Stimulated activated CD8-positive, alpha-beta memory T cell treated with anti-CD3 and anti-CD28 coated beads, Interleukin-15, amount 100 ng/mL, for 24 hours (primary cell): ENCODE measurements at places on chromosomes 4 and X.

DNA sequence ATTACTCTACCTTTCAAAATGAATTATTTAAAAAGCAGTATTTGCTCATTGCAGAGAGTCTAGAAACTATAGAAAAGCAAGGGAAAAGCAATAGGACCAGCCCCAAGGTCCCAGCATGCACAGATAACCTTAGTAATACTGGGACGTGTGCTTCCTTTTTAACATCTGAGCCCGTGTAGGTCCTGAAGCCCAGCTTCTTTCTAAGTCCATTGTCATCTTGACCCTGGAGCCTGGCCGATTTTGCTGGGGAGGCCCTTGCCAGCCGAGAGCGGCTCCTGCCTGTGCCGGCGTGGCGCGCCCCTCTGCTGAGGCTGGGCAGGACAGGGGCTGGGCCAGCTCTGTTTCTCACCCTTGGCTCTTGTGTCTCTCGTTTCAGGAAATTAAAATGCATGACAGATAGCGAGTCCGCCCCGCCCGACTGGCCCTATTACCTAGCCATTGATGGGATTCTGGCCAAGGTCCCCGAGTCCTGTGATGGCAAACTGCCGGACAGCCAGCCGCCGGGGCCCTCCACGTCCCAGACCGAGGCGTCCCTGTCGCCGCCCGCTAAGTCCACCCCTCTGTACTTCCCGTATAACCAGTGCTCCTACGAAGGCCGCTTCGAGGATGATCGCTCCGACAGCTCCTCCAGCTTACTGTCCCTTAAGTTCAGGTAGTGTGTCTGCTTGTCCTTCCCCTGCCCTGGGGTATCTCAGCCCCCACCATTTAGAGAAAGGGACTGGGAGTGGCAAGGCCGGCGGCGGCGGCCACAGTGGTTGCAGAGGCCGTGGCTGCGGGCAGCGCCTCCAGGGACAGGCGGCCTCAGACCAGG, 4.1 kb downstream of the MSANTD1 start:
- no peak for DNase-seq

DNA sequence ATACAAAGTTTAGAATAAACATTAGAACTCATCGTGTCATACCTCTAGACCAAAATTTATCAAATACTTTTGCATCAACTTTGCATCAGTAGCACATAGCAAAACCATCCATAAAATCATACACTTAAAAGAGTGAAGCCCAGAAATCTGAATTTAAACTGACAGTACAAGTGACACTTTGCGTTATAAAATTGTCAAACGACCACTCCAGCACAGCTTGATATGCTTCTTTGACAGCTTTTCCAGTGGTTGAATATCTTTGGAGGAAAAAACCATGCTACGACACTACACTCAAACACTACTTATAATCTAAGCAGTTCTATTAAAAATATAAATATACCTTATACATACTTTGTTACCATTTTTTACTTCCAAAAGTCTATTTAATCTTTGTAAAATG, 1644.4 kb downstream of the STIM2 start:
- no peak for DNase-seq

DNA sequence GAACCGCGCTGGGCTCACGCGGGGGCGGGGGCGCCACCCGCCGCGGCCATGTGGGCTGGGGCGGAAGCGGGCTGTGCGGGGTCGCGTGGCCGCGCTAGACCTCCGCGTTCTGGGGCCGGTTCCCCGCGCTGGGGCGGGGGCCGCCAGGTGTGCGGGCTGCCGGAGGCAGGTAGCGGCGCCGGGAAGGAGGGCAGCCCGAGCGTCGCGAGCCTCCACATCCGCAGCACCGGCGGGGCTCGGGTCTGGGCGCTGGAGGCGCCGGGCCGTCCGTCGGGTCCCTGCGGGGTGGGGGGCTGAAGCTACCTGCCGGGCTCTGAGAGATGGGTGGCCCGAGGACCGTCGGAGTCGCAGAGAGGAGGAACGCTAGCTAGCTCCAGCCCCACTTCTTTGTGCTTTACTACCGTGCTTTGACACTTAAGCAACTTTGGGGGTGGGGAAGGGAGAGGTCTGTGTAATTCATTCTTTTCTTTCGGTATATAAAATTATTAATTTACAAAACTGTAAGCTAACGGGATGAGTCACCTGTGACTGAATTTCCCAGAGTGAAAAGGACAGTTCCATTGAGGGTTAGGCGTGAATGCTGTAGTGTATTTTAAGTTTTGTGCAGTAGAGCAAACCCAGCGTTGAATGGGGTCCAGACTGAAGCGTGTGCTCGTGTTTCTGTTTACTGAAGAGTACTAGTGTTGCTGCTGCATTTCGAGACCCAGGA, 689 bp downstream of the METAP1 start:
- DNase-seq = no peak

DNA sequence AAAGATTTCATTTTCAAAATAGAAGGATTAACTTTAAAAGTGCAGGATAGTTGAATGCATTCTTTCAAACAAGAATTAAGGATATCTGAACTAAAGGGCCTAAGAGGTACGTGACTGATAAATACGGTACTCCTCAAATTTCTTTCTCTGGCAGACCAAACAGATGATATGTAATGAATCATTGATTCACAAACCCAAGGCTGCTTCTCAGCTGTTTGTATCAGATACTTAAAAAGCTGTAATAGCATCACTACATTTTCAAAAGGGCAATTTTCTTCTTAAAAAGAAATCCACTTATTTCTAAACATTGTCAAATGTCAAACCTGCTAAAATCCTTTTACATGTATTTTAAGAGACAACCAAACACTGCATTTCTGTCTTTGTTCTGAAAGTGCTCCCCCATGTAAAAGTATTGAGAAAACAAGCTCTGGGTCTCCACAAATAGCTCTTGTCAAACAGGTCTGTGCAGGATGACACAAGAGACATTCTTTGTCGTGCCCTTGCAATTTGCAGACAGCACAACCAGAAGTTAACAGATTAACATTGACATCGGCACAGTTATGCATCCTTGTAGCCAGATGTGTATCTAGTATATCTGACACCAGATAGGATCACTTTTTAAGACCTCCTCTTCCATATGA, 82.0 kb downstream of the MANBA start:
- no peak for DNase-seq

GRCh38 chrX:3563451-3563850, 150.0 kb downstream of the PRKX start:
- DNase-seq = no peak

GRCh38 chrX:53859890-53860289, 173.4 kb upstream of the HUWE1 start:
- DNase-seq = no peak

GRCh38 chrX:110442635-110443034, 84.0 kb downstream of the RTL9 start:
- DNase-seq = no peak

DNA sequence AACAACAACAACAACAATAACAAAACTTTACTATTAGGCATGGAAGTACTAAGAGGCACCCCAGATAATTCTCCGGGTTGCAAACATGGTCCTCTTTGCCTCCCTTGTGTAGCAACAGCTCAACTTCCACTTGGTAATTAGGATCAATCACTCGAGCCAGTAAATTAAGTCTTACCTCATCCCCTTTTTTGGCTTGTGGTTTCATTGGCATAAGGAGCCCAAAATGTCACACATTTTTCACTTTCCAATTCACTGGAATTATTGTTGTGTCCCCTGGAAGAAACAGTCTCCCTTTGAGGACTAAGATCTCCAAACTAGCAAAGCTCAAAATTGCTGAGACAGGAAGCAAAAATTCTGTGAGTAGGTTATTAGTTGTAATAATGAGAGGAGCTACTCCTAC, 49.2 kb upstream of the HSD17B10 start:
- DNase-seq = no peak

DNA sequence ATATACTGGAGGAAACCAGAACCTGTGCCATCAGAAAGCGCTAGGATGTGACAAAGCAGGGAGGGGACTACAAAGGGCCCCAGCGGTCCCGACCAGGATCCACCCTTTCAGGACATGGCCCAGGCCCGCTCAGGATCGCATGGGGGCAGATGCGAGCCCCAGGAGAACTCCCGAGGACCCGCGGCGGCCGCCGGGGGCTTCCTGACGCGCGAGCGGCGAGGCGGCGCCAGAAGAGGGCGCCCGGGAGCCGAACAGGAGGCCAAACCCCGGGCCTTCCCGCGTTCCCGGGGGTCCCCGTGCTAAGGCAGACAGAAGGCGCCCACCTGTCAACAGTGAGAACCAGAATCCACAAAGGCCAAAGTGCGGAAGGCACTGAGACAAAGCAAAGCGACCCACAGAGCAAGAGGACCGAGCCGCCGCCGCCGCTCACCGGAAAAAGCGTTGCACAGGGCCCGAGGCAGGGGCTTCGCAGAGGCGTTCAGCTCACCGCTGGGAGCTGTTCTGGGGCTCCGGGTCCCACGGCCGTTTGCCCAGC, 7.3 kb upstream of the OPN1LW start:
- DNase-seq = peak; percentile 29

GRCh38 chr4:25856756-25857155, 6.0 kb downstream of the SEL1L3 start:
- DNase-seq = no peak
